AG09319 (cell line): ENCODE measurements at places on chromosomes 4 and X.

DNA sequence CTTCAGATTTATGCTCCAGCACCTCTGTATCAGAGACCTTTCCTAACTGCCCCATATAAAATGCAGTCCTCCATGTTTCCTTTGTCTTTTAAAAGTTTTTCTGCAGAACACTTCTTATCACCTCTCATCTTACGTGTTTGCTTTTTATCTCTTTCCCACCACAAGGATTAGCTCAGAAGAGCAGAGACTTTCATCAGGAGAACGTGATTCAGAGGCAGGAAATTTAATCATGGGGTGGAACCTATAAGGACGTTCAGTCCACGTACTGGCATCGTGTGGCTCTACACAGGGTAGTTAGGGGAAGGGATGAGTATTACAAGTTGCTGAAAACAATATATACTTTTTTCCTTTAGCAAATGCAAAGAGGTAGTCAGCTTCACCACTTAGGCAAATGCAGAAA, 98.7 kb downstream of the SORBS2 start:
- DNase-seq = no peak

- DNase-seq = no peak
Measured at GRCh38 chr4:173835903-173836302, 305.9 kb upstream of the HAND2 start.

GRCh38 chrX:53440101-53440500, 5.9 kb upstream of the HSD17B10 start:
- no peak for DNase-seq

DNA sequence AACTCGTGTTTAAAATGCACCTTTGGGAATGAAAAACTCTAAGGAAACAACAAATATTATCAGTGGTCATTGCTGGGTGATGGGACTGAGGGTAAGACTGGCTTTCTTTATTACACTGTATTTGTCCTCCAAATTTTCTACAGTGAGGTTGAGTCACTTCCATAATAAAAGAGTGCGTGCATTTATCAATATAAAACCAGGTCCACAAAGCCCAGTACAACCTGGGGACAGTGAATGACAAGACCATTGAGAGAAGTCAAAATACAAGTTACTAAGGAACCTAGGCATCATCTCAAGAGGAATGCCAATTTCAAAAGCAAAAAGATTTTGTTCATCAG, 76.4 kb downstream of the MAGED4 start:
- DNase-seq = no peak
